Stimulated activated CD4-positive, alpha-beta T cell treated with anti-CD3 and anti-CD28 coated beads, Interleukin-1b, Interleukin-23, amount 100 ng/mL, for 1 hour (primary cell): ENCODE measurements at places on chromosomes 7 and 10.

GRCh38 chr7:77887567-77887966 is 89.0 kb downstream of the PHTF2 start:
- DNase-seq: no peak

DNA sequence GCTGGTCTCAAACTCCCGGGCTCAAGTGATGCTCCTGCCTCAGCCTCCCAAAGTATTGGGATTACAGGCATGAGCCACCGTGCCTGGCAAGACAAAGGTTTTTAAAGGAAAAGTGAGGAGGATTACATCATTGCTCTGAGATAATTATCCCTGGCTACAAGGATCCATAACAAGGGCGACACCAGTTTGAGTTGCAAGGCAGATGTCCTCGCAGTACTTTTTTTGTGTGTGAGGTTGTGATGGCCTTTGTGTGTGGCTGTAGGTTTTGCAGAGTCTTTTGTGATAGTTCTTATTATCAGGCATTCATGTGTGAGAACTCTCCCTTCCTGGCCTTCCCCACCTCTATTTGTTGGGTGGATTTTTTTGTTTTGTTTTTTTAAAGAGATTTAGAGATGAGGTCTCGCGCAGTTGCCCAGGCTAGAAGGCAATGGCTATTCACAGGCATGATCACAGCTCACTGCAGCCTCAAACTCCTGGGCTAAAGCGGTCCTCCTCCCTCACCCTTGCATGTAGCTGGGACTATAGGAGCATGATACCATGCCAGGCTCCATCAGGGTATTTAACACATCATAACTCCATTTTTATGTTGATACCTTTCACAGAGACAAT is 10.0 kb downstream of the BTBD16 start:
- no peak for DNase-seq

DNA sequence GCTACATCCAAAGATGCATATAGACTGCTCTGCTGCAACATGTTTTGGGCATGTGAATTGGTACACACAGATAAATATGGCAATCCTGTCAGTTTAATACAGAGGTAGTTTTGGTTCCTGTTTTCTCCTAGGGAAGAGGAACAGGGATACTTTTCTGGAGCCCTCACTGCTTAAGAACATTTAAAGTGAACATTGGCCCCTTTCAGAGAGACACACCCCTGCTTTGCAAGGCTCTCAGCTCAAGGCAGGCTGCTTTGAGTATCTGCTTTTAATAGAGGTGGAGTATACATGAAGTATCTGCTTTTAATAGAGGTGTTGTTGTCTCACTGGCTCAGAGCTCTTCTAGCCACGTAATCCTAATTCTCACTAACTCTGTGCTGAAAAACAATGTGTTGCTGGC is 38.9 kb downstream of the CYP51A1 start:
- no peak for DNase-seq

DNA sequence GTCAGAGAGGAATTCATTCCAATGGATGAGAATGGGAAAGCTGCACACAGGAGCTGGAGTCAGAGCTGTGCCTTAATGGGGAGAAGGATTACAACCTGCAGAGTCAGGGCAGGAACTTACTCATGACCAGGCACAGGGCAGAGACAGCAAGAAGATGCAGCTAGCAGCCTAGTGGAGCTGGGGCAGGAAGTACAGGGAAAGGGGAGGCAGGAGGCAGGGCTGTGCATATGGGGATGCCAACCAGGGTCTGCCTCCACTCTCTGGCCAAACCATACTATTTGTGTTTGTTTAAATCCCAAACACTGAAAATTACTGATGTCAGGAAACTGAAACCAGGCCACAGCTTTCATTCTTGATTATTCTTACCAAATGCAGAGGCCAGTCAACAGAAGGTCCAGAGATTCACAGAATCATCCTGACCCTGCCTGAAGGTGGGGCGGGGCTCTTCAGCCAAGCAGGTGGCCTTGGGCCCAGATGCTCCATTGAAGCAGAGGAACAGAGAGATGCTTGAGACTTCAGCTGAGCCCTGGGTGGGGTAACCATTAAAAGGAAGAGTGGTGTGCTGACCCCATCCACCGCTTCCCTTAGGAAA is 461.9 kb downstream of the KCNMA1 start:
- no peak for DNase-seq

- DNase-seq: no peak
Observed at GRCh38 chr10:89342206-89342958, 14.6 kb downstream of the IFIT3 start.

GRCh38 chr7:100825751-100826513 is 1.4 kb downstream of the EPHB4 start:
- DNase-seq: no peak

GRCh38 chr7:140637400-140637799 is 3.2 kb downstream of the DENND2A start:
- no peak for DNase-seq

DNA sequence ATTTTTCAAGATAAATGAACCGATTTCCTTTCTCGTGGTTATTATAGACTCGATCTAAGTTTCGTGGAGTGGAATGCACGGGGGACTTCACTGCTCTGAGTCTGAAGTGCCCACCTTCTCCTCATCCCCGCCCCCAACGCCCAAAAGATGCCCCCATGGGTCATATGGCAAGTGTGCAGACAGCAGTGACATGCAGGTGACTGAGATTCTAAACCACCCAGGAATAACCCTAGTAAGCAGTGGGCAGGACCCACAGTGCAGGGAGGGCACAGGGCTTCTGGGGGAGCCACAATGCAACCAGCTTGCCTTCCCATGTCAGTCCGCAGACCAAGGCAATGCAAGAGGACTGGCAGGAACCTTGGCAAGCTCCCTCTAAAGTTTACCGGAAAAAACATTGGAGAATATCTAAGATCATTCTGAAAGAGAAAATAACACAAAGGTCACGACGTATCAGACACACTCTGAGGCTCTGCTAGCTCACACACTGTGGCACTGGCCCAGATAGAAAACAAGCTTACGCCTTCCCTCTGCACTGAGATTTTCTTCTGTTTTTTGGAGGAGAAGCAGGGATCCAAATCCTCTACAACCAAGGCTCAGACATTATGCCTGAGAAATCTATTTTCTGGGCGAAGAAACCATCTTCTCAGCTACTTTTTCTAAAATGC is 239.6 kb downstream of the MAD1L1 start:
- DNase-seq: no peak

- DNase-seq: no peak
Observed at GRCh38 chr10:113303544-113304146, 249.2 kb upstream of the HABP2 start.

- DNase-seq: no peak
Observed at GRCh38 chr10:12644380-12645144, 295.2 kb downstream of the CAMK1D start.

DNA sequence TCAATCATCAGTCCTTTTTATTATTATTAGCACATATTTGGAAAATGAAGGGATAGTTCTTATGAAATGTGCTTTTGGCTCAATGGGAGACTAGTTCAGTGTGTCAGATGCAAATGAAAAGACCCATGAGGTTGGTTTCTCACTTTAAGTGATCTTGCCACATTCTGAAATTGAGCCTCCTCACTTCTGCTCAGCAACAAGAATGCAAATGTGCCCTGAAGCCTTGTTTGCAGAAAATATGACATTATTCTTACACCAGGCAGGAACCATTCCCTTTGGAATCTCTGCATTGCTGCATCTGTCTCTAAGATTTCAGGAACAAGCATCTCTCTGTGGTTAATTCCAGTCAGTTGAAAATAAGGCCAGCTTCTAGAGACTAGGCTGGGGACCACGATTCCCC is 186.1 kb upstream of the PLPP4 start:
- DNase-seq: no peak

DNA sequence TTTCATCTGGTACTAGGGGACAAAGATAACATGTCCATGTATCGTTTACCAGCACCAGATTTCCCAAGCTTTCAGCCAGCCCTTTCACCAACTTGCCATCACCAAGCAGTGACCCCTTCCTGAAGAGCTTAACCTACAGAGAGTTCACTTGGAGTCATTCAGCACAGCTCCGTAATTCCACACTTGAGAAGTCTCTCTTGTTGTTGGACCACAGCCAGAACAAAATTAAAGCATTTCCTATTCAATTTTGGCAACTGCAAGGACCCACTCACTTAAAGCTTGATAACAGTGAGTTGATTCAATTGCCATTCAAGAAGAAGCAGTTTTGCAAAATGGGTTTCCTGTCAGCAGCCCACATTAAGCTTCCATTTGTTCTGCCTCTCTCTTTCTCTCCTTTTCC is 88.5 kb upstream of the LRRTM3 start:
- no peak for DNase-seq

GRCh38 chr10:111209692-111210091 is 132.9 kb downstream of the ADRA2A start:
- no peak for DNase-seq

DNA sequence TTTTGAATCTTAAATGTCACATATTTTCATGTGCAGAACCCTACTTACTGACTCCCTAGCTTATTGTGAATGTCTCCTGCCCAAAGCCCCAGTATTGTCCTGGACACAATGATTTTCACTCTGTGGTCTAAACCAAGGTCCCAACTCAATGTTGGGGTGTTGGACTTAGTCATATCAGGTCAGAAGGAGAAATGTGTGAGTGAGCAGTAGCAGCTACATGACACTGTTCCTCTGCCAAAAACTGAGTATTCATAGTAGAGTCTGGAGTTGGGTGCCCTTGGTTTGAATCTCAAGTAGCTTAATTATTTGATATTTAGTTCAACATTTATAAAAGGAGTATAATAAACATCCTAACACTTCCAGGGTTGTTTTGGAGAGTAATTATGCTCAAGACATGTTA is 141.0 kb downstream of the CHRM2 start:
- no peak for DNase-seq

DNA sequence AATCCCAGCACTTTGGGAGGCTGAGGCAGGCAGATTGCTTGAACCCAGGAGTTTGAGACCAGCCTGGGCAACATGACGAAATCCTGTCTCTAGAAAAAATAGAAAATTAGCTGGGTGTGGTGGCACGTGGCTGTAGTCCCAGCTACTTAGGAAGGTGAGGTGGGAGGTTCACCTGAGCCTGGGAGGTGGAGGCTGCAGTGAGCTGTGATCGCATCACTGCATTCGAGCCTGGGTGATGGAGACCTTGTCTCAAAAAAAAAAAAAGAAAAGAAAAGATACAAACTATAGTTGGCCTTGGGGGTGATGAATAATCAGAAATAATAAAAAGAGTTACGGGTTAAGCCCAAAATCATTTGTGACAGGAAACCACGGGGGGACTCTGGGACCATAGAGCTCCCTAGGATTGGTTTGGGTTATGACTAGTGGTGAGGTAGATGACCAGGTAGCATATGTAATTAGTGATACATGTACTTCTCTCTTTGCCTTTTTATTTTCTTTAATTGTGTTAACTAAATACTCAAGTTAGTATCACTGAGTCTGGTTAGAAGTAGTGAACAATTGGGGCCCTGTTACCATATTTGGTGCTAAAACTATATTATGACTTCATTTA is 10.4 kb upstream of the ASCC1 start:
- DNase-seq: no peak
